ENCODE measurements at places on chromosomes 1 and 21.

DNA sequence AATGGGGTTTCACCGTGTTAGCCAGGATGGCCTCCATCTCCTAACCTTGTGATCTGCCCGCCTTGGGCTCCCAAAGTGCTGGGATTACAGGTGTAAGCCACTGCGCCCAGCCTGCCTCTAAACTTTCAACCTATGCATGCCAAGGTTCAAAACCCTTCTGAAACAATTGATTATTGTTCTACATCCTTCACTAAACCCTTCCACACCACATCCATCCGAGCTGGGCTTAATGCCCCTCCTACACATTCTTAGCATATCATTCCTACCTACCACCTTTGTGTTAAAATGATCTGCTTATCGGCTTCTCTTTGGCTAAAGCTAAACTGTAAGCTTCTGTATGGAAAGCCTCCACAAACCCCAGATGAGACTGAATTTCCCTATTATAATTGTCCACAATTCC, 40.8 kb upstream of the DOCK7 start:
- DNase-seq: no peak

DNA sequence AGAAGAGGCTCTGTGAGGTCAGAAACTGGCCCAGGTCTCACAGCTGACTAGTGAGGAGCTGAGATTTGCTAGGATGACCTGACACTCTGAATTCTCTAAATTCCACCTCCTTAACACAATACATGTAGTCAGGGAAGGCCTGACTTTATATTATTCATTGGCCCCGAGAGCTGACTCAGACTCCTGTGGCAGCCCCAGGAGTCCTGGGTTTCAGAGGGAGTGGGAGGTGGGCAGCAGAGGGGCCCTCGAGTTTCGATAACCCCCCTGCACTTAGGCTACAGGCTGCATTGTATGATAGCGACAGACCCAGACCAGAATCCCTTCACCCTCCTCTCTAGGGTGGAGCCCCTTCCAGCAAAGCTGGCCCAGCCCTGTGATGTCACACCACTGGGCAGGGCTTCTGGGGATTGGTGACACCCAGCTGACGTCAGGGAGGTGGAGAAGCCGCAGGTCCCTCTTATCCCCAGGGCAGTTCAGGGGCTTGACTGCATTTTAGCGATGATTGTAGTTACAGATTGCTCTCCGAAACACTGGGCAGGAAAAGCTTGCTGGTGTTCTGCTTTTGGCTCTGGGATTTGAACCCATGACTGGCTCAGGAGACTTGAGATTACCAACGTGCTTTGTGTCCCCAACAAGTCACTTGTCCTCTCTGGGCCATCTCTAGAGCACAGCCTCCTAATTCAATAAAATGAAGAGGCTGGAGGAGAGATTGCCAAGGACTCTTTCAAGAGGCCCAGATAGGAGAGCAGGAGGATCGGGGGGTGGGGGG, 17.0 kb upstream of the GPR37L1 start:
- DNase-seq: peak; percentile 98

DNA sequence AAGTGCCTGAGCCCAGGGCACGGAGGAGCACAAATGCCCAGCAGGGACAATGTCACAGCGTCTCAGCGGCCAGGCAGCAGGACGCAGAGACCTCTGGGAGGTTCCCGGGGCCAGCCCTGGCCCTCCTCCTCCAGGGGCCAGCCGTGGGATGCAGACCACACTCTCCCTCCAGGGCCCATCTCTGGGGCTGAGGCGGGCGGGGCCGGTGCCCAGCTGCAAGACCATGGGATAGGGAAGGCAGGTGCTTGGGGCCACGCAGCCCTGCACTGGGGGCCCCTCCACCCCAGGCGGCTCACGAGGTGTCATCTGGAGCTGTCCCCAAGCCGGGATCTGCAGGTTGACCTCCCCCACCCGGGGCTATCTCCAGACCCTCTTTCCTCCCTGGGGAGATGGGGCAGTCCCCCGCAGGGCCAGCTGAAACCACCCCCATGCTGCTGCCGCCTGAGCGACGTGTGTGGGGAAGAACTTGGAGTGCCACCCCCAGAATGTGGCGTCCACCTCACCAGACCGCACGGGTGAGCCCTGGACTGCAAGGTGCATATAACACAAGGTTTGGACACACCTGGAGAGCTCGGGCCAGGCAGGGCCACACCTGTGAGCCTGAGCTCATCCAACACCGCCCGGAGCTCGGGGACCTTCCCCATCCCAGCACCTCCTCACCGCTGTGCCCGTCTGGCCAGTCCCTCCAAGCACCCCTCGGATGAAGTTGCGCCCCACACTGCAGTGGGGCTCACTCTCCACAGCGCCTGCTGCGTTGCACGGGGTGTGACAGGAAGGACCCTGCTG, 4.1 kb upstream of the TTLL10 start:
- peak; percentile 22 for DNase-seq

DNA sequence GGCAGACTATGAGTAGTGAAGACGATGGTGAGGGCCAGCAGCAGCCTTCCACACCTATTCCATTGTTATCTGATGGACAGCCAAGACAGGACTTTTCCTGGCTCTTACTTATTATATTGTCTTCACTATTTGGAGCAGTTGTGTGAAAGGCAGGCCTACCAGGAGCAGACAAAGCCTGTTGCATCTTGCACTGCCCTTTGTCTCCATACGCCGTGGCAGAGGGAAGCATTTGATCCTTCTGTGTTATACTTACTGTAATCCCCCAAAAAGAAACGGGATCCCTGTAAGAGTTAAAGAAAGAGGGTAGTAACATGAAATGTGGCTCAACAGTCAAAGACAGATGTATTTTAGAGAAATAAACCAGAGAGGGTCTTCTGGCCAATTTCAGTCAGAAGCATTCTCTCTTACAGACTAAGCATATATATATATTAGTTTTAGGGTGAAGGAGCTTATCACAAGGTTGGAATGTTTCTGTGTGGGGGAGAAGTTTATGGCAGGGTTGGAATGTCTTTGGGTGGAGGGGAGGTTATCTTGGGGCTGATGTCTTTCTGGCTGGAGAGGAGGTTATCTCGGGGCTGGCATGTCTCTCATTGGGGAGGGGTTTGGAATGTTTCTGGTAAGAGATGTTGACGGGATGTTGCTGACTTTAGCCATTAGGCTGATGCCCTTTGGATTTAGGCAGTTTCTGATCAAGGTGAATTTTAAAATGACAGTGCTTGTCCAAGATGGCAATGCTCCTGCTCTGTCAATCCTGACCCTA, 23.4 kb upstream of the HSD3B1 start:
- no peak for DNase-seq

GRCh38 chr1:234970401-234970730, 158.3 kb downstream of the TOMM20 start:
- DNase-seq: peak; percentile 42

DNA sequence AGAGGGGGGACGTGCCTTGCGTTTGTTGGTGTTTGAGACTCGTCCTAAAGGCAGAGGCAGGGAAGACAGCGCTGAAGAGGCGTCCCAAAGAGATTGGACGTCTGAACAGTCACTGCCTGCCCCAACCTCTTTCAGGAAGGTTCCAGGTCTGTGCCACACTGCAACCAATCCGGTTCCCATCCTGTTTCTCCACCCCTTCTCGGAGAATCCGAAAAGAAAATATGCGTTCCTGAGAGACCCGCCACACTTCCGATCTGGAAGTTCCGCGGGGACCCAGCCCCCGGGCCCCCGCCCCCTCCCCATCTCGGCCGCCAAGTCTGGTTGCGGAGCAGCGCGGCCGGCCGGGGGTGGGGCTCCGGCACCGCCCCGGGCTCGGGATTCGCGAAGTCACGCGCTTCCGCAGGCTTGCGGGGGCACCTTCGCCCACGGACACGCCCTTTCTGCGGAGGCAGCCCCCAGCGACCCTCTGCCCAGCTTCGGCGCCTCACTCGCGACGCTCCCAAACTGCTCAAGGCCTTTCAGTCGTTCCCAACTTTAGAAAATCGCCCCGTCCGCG, 124.5 kb upstream of the DPYD start:
- no peak for DNase-seq

DNA sequence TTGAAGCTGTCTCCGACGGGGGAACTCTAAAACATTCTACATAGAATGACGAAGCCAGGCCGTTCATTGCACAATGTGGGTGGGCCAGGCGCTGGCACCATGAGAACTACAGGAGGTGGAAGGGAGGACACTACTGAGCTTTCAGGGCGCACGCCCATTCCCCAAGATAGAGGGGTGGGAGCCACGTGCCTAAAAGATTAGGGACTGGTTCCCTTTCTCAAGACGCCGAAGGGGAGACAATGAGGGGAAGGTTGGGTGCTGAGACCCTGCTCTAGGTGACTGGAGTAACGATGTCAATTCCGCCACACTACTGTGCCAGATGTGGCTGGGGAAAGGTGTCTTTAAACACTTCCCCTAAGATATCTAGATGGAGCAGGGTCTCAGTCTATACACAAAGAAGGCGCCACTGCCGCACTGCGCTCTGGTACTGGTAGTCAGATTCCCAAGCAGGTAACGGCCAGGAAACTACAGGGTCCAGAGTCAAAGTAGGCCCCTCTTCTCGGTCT, 782 bp downstream of the CSDE1 start:
- DNase-seq: peak; percentile 25

- no peak for DNase-seq
These were observed 111.5 kb downstream of the CAPN8 start for GRCh38 chr1:223553957-223554356.

GRCh38 chr1:63913533-63913932, 139.7 kb downstream of the ROR1 start:
- no peak for DNase-seq

DNA sequence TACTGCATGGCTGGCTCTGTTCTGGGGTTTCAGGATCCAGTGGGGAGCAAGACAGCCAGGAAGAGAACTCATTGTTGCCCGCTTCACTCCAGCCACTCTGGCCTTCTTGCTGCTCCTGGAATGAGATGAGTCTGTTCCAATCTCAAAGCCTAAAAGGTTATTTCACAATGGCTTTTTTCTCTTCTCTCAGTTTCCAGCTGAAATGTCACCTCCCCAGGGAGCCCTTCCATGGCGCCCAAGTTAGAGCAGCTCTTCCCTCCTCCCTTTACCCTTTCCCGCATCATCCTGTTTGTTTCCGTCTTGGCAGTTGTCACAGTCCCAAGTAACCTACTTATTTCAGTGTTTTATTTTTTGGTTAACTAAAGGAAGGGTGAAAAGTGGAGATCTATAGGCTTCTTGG, 15.8 kb downstream of the PLA2G2A start:
- no peak for DNase-seq

DNA sequence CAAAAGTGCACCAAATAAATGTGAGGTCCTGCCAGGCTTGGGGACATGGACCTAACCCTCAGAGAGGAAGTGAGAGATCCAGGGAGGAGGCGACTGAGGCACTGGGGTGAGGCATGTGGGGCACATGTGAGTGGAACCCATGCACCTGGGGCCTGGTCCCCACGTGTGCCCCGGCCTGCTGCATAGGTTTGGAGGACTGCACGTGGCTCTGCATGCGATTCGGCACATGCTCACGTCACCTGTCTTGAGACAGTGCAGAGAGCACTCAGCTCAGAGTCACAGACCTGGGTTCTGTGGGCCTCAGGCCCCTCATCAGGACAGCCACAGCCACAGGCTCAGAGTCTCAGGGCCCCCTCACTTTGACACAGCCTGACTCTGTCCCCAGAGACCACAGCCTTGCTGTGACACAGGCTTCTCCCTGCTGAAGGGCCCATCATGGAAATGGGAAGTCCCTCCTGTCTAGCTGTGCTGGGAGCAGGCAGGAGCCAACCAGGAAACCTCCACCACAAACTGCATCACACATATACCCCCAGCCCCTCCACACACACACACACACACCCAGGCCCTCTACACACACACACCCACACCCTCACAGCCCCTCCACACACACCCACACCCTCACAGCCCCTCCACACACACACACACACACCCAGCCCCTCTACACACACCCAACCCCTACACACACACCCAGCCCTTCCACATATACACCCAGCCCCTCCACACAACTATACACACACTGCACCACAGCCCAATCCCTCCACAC, 48.2 kb downstream of the SLC9A1 start:
- DNase-seq: no peak

DNA sequence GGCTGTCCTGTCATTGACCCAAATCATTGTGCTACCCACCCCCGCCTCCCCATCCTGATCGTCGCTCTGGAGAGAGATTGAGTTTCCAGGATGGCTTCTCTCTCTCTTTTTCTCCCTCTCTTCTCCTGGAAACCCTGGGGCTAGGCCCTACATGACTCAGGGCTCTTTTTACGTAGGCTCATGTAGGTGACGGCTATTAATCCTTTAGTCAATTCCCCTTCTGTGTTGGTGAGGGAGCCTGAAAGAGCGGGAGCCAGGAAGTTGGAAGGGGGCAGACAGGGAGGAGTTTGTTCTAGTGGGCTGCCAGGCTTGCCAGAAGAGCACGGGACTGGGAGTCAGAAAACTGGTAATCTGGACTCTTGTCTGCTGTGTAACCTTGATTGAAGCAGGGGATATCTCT, 9.7 kb downstream of the ATP2B4 start:
- no peak for DNase-seq

- no peak for DNase-seq
These were observed 11.3 kb downstream of the NFIA start for GRCh38 chr1:61093525-61094137.

- DNase-seq: peak; percentile 99
These were observed 1.2 kb downstream of the FCAMR start for GRCh38 chr1:206969090-206969489.

- DNase-seq: no peak
These were observed 1744.9 kb downstream of the NCAM2 start for GRCh38 chr21:22743085-22743484.

GRCh38 chr1:1308756-1309250, 406 bp downstream of the PUSL1 start:
- DNase-seq: no peak

DNA sequence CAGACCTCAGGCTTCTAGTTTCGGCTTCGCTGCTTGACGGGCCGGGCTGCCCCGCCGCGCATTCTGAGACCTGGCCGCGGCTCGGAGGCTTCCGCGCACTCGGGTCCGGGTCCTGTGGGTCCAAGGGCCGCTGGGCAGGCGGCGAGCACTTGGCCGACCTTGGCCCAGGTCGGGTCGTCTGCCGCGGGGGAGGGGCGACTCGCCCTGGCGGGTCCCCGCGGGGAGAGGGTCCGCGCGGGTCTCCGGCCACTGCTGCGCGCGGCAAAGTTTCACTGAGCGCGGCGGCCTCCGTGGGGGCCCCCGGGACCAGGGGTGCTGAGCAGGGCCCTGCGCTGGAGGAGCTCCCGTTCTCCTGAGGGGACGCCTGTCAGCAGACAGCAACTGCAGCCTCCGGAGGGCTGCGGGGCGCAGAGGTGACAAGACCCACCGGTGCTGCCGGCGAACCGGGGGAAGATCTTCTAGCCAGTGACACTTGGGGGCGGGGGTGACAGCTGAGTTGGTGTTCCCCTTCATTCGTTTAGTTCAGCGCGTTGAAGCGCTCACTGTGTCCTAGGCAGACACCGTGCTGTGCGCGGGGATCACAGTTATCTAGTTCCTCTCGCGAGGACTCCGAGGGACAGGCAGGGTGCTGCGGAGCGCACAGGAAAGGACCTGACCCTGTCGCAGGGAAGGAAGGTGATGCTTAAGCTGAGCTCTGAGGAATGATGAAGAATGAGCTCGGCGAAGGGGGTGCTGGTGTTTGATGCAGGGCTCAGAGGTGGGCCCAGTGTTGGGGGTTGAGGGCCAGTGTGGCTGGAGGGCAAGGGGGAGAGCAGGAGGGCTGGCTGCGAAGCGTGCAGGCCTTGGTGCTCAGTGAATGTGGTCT, 725 bp downstream of the MTFR1L start:
- DNase-seq: peak; percentile 85

Data from small intestine (tissue), 16 donors.